Kidney epithelial cell (primary cell): ENCODE measurements at places on chromosomes 1 and 21.
A peak's percentile ranks its signal among the peaks of the same experiment; 100 is the strongest.

- DNase-seq = no peak
Observed at GRCh38 chr1:77494026-77494425, 188.4 kb downstream of the ZZZ3 start.

DNA sequence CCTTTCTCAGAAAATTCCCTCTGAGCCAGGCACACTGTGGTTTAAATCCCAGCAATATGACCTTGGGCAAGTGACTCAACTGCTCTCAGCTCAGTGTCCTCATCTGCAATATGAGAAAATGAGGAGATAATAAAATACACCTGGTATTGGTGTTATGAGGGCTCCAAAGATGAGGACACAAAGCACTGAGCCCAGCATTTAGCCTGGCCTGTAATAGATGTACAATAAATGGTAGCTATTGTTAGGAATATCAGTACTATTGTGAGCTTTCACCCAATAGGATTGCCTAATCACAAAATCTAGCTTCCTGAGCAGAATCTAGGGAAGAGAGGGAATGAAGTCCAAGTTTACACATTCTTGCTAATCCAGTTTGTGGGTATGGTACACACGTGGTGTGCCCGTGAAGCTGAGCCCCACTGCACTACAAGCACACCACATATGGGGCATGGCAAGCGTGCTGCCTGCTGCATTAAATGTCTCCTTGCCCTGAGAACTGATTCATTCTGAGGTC lies 24.3 kb upstream of the SLC30A1 start:
- DNase-seq = no peak

DNA sequence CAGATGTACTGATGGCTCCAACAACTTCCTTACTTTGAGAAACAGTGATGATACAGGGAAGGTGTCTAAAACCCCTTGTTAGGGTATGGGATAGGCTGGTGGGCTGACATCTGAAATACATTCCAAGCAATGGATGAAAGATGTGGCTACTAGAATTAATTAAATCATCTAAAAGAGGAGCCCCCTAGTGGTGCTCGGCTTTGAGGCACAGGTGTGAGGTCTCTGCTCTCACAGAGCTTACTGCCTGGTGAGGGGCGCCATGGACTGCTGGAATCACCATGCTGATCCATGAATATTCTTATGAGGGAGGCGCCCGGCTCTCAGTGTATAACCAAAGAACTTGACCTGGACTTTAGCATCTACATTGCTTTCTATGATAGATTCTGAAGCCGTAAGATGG lies 48.5 kb downstream of the GNG4 start:
- DNase-seq = no peak

GRCh38 chr1:198445872-198446271 lies 94.6 kb downstream of the ATP6V1G3 start:
- no peak for DNase-seq

DNA sequence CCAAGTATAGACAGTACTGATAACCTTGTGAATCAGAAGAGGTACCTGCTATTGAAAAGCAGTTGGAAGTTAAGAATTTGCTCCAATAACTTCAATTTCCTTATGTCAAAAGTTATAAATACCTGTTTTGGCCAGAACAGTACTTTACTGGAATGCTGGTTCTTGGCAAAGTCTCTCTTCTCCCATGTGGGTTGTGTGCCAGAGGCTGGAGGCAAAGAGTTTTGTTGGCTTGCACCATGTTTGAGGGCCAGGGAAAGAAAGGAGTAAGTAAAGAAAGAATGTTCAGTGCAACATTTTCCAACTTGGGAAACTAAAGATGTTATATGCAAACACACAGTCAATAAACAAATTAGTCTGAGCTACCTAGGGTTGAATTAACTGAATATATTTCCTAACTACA lies 67.0 kb upstream of the DYNLT5 start:
- DNase-seq = no peak

GRCh38 chr1:99886841-99887240 lies 36.7 kb downstream of the AGL start:
- no peak for DNase-seq

GRCh38 chr1:85580872-85581801 lies 576 bp downstream of the CCN1 start:
- no peak for DNase-seq

DNA sequence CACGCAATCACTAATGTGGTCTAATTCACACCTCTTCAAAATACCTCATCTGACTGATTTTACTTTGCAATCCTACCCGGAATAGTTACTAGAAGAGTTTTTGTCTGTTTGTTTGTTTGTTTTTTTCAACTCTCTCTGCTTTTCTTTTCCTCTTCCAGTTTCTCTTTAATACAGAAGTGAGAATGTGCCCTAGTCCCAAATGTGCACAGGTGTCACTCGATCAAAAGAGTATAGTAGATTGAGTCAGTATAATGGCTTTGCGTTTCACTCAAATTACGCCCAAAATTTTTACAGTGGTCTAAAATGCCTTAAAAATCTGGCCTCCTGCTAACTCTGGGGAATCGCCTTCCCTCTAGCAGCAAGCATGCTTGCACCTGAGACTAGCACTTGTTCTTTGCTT lies 1536.8 kb downstream of the KCNT2 start:
- no peak for DNase-seq

- DNase-seq = no peak
Observed at GRCh38 chr1:209645574-209646452, 6.4 kb downstream of the LAMB3 start.

DNA sequence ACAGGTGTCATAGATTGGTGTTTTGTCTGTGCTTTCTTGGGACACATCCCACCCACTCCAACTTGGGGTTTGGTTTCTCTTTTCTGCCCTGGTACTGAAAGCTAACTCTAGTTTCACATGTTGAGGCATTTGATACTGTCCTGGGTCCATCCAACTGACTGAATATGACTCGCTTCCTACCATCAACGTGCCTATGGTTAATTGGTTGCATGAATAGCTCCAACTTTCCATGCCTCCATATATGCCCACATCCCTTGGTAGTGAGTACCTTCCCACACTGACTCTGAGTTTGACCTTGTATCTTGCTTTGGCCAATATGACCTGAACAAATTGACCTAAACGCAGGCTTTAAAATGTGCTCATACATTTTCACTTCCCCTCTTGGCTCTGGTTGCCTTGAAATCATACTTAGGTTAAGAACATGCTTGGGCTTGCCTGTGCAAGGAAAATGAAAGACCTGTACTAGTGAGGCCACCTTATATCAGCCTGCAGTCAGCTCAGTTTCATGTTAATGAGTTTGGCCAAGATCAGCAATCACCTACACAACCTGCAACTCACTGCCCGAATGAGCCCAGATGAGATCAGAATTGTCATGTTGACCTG lies 81.0 kb upstream of the KCNK2 start:
- DNase-seq = no peak

GRCh38 chr1:65725064-65725463 lies 67.6 kb upstream of the PDE4B start:
- DNase-seq = no peak

DNA sequence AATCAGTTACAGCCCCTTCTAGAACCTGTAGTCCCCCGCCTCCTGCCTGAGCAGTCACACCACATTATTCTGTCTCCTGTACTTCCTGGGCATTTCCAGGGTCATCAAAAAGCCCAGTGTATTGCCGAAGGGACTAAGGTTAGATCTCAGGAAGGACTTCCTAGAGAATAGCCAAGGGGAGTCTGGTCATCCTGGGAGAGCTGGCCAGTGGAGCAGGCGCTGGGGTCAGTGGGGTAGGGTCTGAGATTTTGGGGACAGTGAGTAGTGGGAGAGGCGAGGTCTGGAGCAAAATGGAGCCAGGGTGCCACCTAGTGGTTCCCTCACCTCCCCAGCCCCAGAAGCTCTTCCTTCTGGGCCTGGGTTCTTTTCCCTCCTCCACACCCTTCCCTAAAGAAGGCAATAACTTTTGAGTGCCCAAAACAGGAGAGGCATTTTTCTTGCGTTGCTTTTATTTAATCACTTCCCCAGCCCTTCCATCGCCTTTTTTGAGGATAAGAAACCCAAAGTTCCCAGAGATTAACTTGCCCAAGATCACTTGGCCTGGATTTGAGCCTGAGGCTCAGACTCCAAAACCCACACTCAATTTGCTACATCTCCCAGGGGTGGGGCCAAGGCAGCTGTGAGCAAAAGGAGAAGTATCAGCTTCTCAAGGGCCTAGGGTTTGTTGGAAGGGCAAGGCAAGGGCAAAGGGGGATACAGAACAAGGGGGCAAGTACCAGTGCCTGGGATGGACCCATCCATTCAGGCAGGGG lies 7.3 kb upstream of the PMVK start:
- DNase-seq = no peak

- DNase-seq = peak; percentile 97
Observed at GRCh38 chr1:79323239-79324025, 316.9 kb upstream of the ADGRL4 start.

- DNase-seq = no peak
Observed at GRCh38 chr1:144551107-144551542, 41.6 kb upstream of the PPIAL4F start.

GRCh38 chr1:47433477-47434050 lies 4.3 kb upstream of the FOXD2 start:
- DNase-seq = no peak

- DNase-seq = no peak
Observed at GRCh38 chr1:201346337-201346939, 31.0 kb downstream of the TNNT2 start.

GRCh38 chr1:87180682-87181081 lies 148.0 kb upstream of the LMO4 start:
- DNase-seq = no peak

DNA sequence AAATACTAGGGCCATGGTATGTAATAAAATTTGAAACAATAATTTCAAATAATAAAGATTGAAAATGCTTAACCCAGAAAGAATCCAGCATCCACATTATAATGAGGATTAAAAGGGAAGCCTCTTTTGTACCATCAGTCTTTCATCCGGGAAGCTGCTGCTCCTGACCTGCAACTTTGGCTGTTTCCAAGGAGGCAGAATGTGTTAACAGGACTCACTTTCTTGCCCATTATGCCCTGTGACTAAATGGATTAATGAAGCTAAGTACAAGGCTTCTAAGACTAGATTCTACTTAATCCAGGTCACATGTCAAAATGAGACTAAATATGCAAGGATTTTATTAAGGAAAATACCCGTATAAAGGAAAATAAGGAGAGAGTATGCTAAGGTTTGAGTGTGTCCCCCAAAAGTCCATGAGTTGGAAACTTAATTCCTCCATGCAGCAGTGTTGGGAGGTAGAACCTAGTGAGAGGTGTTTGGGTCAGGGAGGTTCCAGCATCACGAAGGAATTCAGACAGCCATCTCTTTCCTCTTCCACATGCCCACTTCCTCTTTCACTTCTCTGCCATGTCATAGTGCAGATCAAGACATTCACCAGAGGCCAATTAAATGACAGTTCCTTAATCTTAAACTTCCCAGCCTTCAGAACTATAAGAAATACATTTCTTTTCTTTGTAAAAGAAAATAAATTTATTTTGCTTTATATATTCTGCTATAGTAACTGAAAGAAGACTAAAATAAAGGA lies 27.7 kb downstream of the FMO2 start:
- no peak for DNase-seq

- no peak for DNase-seq
Observed at GRCh38 chr1:226485192-226485591, 63.4 kb upstream of the STUM start.

DNA sequence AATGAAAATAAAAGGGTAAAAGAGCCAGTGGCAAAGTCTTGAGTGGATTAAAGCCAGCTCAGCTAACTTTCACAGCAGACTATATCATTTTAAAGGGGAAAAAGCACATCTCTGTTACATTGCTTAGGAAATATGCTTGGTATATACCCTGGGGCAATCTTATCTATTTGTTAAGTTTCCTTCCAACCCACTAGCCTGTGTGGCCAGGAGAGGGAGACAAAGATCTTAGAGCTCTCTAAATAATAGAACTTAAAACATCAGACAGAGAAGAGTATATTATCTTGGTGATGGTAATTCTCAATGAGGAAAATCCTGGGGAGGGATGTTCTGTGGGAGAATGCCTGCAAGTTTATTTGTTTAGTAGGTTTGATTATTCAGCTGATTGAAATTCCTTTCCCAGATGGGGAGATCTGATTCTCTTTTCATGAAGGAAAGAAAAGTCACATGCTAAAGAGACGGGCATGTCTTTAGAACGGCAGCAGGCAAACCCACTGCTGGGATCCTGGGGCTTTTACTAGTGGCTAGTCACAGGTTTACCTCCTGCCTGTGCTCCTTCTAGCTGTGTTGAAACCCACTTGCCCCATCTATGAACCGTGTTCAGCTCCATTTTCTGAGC lies 3.6 kb downstream of the KCNE2 start:
- DNase-seq = peak; percentile 25

DNA sequence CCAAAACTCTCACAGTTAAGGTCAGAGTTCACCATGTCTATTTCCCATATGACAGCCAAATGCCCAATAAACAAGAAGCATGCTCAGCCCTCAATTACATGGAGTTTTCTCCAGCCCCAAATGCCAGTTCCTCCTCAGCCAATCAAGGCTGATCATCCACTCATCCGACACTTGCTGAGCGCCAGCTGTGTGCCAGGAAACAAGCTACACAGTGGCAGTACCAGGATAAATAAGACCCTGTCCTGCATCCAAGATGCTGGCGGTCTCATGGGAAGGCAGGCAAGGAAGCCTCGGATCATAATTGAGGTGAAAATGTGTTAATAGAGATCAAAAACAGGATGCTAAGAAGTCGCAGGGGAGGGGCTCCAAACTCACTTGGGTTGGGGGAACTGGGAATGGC lies 7.7 kb downstream of the ZBTB17 start:
- DNase-seq = no peak

- no peak for DNase-seq
Observed at GRCh38 chr1:10779841-10780240, 16.6 kb downstream of the CASZ1 start.

GRCh38 chr1:231950331-231951128 lies 323.9 kb downstream of the DISC1 start:
- DNase-seq = no peak

- DNase-seq = no peak
Observed at GRCh38 chr1:109739738-109740614, 862 bp downstream of the GSTM3 start.

DNA sequence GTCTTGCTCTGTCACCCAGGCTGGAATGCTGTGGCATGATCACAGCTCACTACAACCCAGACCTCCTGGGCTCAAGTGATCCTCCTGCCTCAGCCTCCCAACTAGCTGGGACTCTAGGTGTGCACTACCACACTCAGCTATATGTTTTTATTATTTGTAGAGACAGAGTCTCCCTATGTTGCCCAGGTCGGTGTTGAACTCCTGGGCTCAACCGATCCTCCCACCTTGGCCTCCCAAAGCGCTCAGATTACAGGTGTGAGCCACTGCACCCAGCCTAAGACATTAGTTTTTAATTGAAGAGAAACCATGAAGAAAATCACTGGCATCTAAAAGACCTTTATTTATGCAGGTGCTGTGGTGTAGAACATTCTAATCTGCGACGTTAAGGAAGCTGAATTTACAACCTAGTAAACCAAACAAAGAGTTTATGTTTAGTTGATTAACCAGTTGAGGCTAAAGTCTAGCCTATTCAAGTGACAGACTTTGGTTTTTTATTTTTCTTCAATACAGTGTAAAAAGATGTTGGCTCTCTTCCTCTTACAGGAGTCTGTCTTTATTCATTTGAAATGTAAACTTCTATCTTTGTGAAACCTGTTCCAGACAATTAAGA lies 52.5 kb upstream of the NBL1 start:
- DNase-seq = no peak

DNA sequence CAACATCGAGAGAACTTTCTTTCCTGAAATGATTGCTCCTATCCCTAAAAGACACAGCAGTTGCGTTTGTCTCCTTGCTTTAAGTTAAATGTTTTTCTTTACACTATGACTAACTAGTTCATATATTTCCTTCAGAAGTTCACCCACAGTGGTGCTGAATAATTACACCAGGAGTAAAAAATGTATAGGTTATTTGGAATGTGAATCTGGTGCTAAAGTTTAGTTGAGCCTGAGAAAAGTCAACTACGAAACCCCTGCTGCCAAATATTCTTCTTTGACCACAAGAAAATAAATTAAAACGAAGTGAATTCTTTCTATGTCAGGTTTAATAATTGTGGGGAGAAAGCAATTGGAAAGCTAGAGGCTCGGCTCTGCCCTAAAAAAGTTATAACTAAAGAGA lies 52.8 kb downstream of the C4BPA start:
- no peak for DNase-seq
